ENCODE measurements at places on chromosomes 2 and 18. TPM values are rescaled to one million over a fixed set of nuclear protein-coding genes. Genes with fewer than 3 reads are reported as not detected.

Gene LCT
- total RNA-seq: not detected

Gene CIAO1
- total RNA-seq: 118 TPM

Gene KCNIP3
- 21.6 TPM for total RNA-seq

Gene DES
- total RNA-seq: 30.6 TPM

Gene METAP1D
- 3.1 TPM for total RNA-seq

Gene PID1
- 3.4 TPM for total RNA-seq

Gene ADRA2B
- not detected for total RNA-seq

Gene GPR35
- 0.33 TPM for total RNA-seq

Gene CD28
- not detected for total RNA-seq

Measured in mesangial cell (primary cell).